CD4-positive, alpha-beta T cell treated with Interleukin-4 for 4 hours (primary cell): ENCODE measurements at places on chromosomes 4 and X.

DNA sequence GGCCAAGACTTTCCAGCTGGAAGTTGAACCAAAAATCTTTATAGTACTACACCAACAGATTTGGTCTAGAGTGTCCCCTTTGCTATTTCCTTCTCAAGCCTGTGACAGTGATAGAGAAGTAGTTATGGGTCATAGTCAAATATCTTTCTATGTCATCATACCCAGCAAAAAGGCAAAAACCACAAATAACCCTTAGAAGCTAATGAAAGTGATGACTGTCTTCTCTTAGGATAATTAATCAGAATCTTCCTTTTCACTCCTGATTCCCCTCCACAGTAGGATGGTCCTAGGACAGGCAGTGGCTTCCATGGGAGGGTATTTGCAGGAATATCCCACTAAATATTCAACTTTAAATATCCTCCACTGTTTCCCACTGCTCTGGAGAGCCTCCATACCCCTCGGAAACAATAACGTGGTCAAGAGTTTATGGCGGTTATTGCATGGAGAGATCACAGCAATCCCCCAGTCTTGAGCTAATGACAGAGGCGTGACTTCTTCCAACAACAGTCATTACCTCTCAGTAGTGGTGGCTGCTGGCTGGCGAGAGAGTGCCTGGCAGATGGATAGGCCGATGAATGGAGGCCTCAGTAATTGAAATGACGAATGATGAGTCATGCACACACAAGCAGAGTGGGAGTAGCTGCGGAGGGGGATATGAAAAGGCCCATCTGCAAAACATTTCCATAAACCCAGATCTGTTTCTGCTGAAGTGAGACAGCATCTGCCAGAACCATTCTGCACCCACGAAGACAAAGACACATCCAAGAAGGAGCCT, 154.9 kb downstream of the STK32B start:
- DNase-seq: no peak

DNA sequence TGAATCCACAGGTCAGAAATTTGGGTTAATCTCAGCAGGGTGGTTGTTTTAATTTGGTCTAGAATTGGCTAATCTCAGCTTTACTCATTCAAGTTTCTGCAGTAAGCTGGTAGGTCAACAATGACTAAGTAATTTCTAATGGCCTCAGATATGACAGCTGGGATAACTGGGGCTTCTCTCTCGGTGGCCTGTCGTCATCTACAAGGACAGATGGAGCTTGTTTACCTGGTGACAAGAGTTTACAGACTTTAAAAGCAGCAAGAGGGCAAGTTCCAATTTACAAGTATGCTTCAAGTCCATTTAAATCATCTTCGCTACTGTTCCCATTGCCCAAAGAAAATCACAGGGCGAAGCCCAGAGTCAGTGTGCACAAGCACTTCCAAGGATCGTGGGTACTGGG, 453.9 kb downstream of the PDHA2 start:
- no peak for DNase-seq

GRCh38 chr4:176439611-176440010, 119.8 kb downstream of the SPCS3 start:
- DNase-seq: no peak

DNA sequence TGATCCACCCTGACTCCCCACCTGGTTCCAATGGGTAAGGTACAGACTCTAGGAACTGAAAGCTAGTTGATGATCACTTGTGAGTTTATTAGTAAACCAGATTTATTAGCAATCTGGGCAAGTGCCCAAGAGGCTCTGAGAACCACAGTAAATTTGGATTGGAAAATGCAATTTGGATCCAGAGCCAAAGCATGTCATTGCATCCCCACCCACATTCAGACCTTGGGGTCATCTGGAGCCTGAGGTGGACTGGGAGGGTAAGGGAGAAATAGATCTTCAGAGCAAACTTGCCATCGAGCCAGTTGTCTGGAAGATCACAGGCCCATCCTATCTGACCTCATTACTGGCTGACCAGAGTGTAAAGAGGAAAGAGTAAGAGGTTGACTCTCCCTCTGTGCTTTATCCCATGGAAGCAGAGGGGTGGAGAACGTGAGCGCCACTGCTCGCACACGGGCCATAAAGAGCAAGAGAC, 78.7 kb upstream of the RASGEF1B start:
- DNase-seq: no peak

DNA sequence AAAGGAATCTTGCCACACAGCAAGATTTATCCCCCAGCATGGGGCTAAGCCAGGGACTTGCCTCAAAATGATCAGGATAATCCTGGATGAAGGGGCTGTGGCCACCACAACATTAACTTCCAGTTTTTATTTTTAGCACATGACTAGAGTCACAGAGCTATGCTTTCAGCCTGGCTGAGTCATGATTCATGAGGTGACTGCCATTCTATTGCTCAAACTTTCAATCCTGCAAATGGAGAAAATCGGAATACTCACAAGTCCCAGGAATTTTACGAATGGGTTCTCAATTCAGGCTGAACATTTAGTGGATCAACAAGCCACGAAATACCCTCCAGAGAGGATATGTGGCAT, 70.7 kb upstream of the HPGD start:
- DNase-seq: no peak

DNA sequence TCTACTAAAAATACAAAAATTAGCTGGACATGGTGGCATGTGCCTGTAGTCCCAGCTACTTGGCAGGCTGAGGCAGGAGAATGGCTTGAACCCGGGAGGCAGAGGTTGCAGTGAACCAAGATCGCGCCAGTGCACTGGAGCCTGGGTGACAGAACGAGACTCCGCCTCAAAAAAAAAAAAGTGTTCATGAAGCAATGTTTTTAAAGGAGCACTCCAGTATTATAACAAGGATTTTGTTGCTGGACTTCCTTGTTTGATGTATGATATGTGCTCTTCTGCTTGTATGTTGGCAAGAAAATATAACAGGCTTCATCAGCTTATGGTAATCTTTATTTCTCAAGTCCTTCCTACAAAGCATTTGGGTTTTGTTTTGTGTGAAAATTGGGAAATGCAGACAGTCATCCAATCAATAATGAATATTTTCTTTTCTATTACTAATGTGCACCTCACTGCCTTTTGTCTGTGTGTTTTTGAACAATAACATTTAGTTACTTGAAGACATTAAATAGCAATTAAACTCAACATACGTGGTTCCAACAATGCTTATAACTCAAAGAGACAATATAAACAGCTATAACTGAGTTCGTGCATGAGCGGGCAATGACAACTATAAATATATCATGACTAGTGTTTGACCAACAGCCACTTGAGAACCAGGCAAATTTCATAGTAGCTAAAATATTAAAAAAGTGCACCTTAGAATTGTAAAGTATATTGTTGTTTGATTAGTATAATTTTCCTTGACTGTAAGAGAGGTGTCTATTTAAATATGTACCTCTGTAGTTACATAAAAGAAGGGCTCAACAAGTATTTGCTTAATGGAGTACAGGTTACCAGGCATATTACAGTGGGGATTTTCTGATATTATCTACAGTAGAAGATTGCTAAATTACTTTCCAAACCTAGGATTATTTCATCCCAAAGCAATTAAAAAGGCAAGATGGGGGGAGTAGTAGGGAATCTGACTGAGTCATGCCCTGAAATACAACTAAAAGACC, 210.7 kb downstream of the PPP3CA start:
- DNase-seq: no peak

- DNase-seq: no peak
These were observed 4.3 kb upstream of the SLC26A1 start for GRCh38 chr4:997375-998071.

DNA sequence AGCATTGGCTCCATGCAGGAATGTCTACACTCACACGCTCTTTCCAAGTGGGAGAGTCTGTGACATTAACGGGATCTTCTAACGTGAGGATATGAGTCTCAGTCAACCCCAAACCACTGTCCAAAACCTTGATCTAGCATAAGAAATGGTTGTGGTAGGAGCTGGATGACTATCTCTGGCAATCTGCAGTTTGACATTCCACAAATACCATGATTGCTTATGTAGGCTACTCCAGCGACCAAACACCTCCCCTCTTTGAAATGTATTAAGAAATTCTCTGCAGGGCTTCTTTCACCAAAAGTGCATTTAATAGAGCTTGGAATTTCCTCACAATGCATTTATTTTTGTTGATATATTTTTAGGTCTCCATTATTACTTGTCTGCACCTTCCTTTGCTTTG, 14.1 kb upstream of the STX18 start:
- no peak for DNase-seq

- no peak for DNase-seq
These were observed 121.3 kb upstream of the AMOT start for GRCh38 chrX:112961981-112962380.

- no peak for DNase-seq
These were observed 108.2 kb upstream of the ADRA2C start for GRCh38 chr4:3657902-3658529.
